ENCODE measurements at places on chromosomes 3 and 15.
A peak's percentile ranks its signal among the peaks of the same experiment; 100 is the strongest.

DNA sequence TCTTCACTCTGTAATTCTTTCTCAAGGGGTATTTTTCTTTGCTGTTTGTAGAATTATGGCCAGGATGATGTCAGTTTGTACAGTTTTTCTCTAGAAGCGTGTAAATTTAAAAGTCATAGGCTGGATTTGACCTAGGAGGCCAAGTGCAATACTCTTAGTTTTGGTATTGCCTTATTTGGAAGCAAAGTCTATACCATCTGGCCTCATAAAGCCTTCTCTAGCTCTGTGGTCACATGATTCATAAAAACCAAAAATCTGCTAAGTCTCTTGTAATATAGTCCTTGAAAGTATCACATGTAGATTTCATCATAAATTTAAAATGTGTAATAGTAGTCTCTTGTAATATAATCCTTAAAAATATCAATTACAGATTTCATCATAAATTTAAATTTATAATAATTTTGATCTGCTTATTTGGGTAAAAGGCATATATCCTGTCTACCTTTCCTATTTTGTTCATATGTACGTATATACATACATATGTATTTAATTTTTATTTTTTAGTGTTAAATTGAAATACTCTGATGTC is 25.6 kb downstream of the TEX9 start:
- no peak for DNase-seq

DNA sequence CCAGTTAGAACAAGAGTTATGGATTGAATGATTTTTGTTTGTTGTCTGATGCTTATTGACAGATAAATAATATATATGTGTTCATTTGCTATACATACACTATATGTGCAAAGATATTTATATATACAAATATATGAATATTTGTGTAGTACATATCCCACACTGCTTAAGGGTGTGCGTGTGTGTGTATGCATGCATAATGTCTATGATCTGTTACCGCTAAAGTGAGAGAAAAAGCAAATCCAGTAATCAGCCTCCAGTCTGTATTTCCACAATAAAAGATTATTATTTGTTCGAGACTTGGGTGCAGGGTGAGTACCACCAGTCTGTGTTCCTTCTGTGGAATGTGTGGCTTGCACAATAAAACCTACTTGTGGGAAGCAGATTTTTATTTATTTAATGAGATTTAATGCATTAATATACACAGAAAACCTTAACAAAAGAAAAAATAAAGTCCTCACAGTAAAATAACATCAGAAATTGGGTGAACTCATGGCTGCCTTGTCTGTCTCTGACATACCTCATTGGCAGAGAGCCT is 366.0 kb upstream of the TBL1XR1 start:
- no peak for DNase-seq

GRCh38 chr15:66472176-66472999 is 25.2 kb downstream of the SNAPC5 start:
- DNase-seq = peak; percentile 31

GRCh38 chr15:99279290-99279689 is 28.0 kb downstream of the LRRC28 start:
- DNase-seq = no peak

- no peak for DNase-seq
Observed at GRCh38 chr3:1172644-1173043, 79.8 kb downstream of the CNTN6 start.

GRCh38 chr15:76979996-76980520 is 14.9 kb upstream of the PSTPIP1 start:
- no peak for DNase-seq

GRCh38 chr3:172094621-172095557 is 55.5 kb downstream of the FNDC3B start:
- DNase-seq = no peak

GRCh38 chr3:136929977-136930670 is 27.7 kb upstream of the IL20RB start:
- no peak for DNase-seq

GRCh38 chr3:184186184-184186901 is at the start of gene ABCF3:
TSS of gene ABCF3 (plus strand) at chr3:184186199. CDS start at chr3:184186208, 9 bp downstream.
- DNase-seq = no peak

GRCh38 chr3:100155128-100155527 is 40.8 kb upstream of the FILIP1L start:
- DNase-seq = no peak

DNA sequence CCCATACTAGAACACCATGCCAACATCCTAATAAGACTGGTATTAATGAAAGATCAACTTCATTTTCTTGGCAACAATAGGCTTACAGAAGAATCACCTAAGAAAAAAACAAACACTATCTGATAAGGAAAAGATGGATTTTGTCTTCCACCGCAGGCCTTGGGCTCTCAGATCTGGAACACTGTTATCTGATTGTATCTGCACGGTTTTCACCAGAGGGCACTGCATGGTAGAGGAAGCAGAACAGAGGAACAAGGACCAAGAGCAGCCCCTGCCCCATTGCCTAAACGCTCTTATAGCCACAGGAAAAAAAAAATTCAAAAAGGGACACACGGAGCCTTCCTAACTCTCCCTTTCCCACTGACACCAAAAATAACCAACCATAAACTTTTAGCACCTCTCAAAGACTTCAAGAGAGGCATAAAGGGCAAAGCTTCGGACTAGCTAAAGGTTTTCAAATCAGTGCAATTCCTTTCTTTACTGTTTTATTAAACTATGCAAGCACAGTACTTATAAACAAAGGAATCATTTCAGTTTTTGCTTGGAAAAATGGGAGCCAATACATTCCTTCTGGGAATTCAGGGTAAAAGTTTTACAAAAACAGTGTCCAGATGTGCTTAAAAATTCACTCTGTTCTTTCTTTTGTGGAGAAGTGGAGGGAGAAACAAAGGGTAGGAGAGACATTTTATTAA is 23.3 kb downstream of the IL17RD start:
- no peak for DNase-seq

Measured in activated naive CD4-positive, alpha-beta T cell treated with anti-CD3 and anti-CD28 coated beads, Interleukin-2, amount 50 U/mL, for 72 hours (primary cell).